ENCODE measurements at places on chromosomes 6 and 20.

- no peak for DNase-seq
These were observed 28.6 kb upstream of the SIM1 start for GRCh38 chr6:100493206-100493888.

DNA sequence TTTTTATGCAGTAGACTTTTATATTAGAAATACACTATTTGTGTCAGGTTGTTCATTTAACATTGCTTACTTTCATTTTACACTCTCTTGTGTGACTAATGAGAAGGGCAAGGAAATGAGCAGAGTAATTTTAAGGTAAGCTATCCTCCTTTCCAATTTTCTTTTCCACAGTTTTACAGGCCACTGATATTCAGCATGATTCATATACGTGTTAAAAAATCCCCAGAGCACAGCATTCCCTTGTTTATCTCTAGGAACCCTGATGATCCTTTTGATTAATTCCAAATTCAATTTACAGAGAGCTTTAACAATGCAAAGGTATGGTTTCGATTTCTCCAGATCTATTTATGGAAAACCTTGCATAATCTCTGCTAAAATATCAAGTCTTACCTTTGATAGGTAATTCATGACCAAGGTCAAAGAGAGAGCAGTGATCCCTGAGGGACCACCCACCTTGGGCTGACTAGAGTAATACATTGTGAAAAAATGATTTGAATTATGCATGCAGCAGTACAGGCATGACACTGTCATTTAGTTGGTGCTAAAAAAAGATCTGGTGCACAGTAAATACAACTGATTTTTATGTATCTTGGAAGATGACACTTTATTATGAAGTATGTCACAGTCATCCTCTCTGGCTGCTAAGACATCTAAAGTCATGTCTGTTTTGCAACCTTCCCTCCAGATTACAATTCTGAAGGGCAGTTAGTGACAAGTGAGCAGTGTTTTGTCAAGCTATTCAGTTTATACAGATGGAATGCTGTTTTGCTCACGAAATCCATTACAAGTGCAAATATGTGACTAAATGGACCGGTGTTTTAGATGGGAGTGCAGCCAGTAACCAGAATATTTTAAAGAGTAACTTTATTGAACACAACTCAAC, 736.6 kb downstream of the EPHA7 start:
- no peak for DNase-seq

GRCh38 chr6:156984178-156984738, 207.1 kb downstream of the ARID1B start:
- DNase-seq, result no peak

DNA sequence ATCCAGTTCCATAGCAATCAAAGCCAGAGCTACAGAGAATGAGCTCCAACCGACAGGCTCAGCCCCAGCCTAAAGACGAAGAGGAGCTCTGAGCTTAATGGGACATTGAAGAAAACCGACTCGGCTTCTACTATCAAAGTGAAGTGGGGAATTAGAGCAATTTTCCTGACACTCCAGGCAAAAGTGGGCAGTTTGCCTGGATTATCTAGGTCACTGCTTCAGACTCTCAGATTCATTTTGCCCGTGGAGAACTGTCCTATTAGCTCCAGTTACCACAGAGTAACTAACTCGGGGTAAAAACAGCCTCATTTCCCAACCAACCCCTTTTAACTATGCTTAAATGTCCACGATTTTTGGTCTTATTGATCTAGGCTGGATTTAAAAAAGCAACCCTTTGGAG, 592.1 kb upstream of the NRSN1 start:
- DNase-seq, result no peak

DNA sequence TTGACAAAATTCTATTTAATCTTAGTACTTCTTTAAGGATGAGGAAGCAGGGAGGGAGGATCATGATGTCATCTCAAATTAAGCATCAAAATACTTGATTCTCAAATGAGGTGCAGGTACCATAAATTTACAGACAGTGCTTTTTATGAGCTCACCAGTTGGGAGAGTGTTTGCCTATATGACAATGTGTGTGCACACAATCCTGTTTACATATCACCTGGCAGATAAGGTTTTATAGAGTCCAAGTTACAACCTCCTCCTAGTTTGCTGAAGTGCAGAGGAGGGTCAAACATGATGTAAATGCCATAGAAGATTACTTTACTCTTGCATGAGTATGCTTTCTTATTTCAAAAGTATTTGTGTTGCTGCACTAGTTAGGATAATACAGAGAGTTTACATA, 6.4 kb downstream of the ATXN1 start:
- DNase-seq, result no peak

Data from activated CD4-positive, alpha-beta T cell treated with anti-CD3 and anti-CD28 coated beads, Interleukin-2, amount 50 U/mL, for 24 hours (primary cell).